ENCODE measurements at places on chromosomes 12 and 14.

- no peak for DNase-seq
Observed at GRCh38 chr14:36582874-36583241, 444 bp upstream of the NKX2-8 start.

GRCh38 chr14:70723276-70723675 lies 81.6 kb downstream of the TTC9 start:
- DNase-seq = no peak

- DNase-seq = no peak
Observed at GRCh38 chr12:74490390-74491064, 47.1 kb upstream of the ATXN7L3B start.

DNA sequence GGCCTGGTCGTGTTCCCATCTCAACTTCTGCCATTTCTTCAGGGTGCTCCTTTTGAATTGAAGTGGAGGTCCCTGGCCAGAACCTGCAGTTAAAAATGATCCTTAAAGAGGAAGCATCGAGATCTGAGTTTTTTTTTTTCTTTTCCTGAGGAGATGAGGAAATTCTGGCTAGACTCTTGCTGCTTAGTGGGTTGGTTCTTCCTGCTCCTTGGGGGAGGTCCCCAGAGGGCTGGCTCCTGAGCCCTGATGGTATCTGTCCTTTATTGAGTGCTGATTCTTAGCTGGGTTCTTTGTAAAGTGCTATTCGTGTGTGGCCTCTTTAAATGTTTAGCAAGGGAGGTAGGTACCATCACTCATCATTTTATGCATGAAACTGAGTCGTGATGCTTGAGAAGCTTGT lies 11.7 kb downstream of the PELI2 start:
- no peak for DNase-seq

Measured in stimulated activated CD4-positive, alpha-beta T cell treated with anti-CD3 and anti-CD28 coated beads, Interleukin-1b, Interleukin-23, amount 100 ng/mL, for 1 hour (primary cell).